ENCODE measurements at places on chromosomes 13 and 19.

DNA sequence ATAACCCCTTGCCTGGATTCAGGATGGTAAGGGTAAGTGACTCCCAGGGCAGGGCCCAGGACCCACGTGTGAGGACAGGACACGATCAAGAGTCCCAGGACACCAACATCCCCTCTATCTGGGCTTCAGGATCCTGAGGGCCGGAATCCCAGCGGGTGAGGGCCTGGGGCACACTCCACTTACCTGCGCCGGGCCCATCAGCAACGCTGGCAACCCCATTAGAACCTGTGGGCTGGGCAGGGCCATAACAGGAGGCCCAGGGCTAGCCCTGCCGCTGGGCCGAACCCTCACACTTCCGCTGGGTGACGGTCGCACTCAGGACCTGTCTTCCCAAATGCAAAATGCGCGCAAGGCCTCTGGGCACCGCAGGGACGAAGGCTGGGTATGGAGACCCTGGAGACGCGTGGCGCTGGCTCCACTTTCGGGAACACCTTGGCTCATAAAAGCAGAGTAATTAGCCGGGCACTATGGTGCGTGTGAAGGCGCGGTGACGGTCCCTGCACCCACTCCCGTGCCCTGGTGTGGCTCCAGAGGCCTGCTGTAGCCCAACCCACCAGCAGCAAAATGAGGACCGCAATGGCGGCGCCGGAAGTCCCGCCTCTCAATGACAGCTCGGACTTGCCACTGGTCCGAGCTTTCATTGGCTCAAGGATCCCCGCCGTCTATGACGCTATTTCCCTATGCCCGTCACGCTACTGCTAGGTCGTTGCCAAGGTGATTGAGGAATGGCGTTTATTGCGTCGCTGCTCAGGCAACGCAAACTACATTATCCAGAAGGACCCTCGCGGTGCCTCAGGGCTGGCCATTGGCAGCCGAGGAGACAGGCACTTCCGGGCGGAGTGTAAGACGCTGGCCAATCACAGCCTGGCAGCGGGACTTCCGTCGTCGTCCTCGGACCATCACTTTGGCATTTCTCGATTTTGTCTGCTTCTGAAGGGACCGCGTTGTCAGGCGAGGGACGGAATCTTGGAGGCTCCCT lies at the start of gene ZNF132:
Gene ZNF132, minus strand, starts transcription at position 578 of the 979 bp plus-strand sequence. Its CDS starts 332 bp downstream, at position 246.
- DNase-seq = peak; percentile 95
- H3K27ac ChIP-seq = peak within 1 kb of the TSS; percentile 95
- H3K36me3 ChIP-seq = peaks cover 24% of the 10 kb centered on the region
- H3K27me3 ChIP-seq = no peaks in the 10 kb centered on the region
- H3K4me3 ChIP-seq = peak within 1 kb of the TSS; percentile 41

DNA sequence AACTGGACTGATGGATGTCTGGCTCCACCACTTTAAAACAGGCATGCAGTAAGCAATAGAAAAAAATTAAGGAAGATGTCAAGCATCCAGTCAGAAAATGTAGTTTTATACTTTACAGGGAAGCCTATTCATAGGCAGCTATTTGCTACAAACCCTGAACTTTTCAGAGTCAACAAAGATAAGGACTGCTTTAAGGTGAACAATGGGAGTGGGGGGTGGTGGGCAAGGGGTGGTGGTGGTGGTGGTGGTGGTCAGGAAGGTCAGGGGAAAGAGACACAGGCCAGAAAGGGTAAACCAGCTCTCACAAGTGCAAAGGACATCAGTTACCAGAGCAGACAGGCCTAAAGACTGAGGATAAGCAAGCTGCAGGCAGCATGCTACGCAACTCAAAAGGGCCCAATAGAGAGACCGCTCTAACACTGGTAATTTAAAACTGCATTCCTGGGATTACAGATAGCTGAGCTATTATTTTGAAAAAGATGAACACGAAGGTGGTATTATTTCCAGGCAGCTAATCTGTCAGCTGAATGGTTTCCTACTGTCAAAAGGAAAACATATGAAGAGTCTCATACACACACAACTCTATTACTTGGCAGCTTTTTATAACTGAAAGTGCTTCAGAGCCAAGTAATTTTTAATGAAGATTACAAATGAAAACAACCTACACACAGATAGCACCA lies 14.8 kb downstream of the BRD4 start:
- no peak overlapping the region for H3K4me3 ChIP-seq
- peaks cover 4% of the 10 kb centered on the region for H3K4me1 ChIP-seq
- no peak for DNase-seq
- no peak overlapping the region for H3K27ac ChIP-seq

GRCh38 chr13:48709213-48709612 lies 55.5 kb downstream of the CYSLTR2 start:
- H3K36me3 ChIP-seq = no peaks in the 10 kb centered on the region
- DNase-seq = no peak
- H3K27me3 ChIP-seq = no peaks in the 10 kb centered on the region
- H3K27ac ChIP-seq = no peak overlapping the region
- no peak overlapping the region for H3K4me3 ChIP-seq

DNA sequence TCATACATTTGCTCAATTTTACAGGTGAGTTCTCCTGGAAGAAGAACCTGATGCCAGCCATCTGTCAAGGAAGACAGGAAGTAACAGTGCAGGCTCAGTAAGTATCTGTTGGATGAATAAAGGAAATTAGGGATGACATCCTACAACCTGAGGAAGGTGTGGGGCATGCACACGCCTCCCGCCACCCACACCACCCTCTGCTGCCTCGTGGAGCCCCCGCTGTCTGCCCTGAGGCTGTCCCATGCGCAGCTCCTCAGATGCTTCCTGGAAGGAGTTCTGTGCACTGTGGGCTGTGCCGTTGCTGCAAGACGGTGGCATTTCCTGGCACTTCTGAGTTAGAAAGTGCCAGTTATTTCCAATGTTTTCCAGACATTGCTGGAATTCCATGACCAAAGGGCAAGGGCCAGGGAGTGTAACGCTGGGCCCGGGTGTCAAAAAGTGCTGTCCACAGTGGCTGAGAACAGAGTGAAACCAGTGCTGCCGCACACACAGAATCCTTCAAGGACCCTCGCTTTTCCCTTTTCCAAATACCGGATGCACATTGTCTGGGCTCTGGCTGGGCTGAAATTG lies 4.2 kb upstream of the TEX29 start:
- H3K4me1 ChIP-seq = peaks cover 17% of the 10 kb centered on the region
- no peak overlapping the region for H3K4me3 ChIP-seq
- no peak for DNase-seq
- H3K36me3 ChIP-seq = no peaks in the 10 kb centered on the region

GRCh38 chr13:41782086-41782485 lies 178.8 kb downstream of the VWA8 start:
- DNase-seq = no peak
- no peaks in the 10 kb centered on the region for H3K27me3 ChIP-seq
- no peak overlapping the region for H3K4me3 ChIP-seq
- no peaks in the 10 kb centered on the region for H3K4me1 ChIP-seq
- H3K36me3 ChIP-seq = no peaks in the 10 kb centered on the region

DNA sequence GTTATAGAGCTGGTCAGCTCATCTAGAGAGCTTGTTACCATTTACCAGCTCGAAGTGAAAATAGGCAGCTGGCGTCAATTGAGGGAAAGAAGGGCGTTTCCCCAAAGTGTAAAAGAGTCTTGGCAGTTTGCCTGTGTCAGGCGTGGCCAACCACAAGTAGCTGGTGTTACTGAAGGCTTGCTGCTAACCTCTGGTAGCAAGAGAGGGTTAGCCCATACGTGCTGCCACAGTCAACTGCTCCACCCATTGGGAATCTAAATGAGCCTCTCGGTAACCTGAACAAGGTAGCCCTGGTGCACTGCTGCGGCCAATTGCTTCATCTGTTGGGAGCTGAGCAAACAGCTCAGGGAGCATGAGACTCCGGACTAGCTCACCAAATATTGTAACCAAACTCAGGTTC lies 314.9 kb upstream of the SLITRK5 start:
- H3K4me1 ChIP-seq = no peaks in the 10 kb centered on the region
- H3K36me3 ChIP-seq = no peaks in the 10 kb centered on the region
- no peak overlapping the region for H3K4me3 ChIP-seq
- H3K27ac ChIP-seq = no peak overlapping the region

- no peak overlapping the region for H3K4me3 ChIP-seq
- H3K36me3 ChIP-seq = no peaks in the 10 kb centered on the region
- no peaks in the 10 kb centered on the region for H3K27me3 ChIP-seq
- DNase-seq = no peak
- no peaks in the 10 kb centered on the region for H3K4me1 ChIP-seq
These were observed 9.0 kb downstream of the MICU2 start for GRCh38 chr13:21594715-21595545.

GRCh38 chr19:17385878-17386611 lies 8.0 kb downstream of the CCDC194 start:
- no peaks in the 10 kb centered on the region for H3K27me3 ChIP-seq
- DNase-seq = peak; percentile 33
- no peak overlapping the region for H3K27ac ChIP-seq
- peaks cover 13% of the 10 kb centered on the region for H3K4me1 ChIP-seq
- no peaks in the 10 kb centered on the region for H3K36me3 ChIP-seq

DNA sequence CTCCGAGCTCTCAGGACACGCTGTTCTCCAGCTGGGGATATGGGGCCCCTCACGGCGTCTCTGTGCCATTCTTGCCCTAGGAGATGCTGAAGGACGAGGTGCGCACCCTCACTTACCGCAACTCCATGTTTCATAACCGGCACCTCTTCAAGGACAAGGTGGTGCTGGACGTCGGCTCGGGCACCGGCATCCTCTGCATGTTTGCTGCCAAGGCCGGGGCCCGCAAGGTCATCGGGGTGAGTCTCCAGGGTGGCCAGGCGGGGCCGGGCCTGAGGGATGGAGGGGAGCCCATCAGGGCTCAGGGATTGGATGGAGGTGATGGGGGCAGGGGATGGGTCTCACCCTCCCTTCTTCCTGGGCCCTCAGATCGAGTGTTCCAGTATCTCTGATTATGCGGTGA lies 4.8 kb downstream of the PRMT1 start:
- H3K36me3 ChIP-seq = peaks cover 30% of the 10 kb centered on the region
- no peaks in the 10 kb centered on the region for H3K27me3 ChIP-seq
- no peak for DNase-seq
- no peak overlapping the region for H3K27ac ChIP-seq
- no peak overlapping the region for H3K4me3 ChIP-seq
- H3K4me1 ChIP-seq = peaks cover 26% of the 10 kb centered on the region

DNA sequence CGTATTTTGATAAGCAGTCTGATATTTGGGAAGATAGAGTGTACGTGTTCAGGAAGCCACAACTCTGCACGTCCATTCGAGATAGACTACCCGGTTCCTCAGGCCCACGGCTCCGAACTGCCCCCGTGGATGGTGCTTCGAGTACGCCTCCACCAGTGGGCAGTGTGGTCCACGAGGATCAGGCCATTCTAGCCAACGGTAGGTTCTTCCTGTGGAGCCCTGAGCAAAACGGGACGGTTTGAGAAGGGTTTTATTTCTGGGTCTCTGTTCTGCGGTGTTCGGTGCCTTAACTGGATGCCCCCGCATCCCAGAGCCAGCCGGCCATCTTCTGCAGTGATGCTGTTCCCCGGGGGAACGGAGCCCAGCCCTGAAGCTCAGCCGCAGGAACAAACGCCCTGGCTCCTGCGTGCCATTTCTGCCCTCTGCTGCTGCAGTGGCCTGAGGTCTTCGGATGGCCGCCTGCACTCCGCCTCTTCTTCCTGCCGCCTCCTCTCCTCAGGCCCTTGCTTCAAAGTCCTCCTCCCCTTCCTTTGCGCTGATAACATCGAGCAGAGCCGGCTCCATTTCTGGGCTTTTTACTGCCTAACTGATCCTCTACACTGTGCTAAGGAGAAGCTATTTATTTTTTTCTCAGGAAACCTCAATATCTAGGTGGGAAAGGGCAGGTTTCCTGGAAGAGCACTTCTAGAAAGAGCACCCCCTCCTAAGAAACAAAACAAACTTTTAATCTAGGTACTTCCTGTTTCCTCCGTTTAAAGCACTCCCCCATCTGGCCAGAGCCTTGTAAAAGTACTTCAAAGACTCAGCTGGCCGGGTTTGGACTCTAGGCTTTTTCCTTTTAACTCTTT lies 36.2 kb upstream of the SLC46A3 start:
- no peaks in the 10 kb centered on the region for H3K4me1 ChIP-seq
- no peaks in the 10 kb centered on the region for H3K36me3 ChIP-seq
- H3K27ac ChIP-seq = peak overlapping the region; percentile 74
- H3K4me3 ChIP-seq = peak overlapping the region; percentile 34
- no peaks in the 10 kb centered on the region for H3K27me3 ChIP-seq

DNA sequence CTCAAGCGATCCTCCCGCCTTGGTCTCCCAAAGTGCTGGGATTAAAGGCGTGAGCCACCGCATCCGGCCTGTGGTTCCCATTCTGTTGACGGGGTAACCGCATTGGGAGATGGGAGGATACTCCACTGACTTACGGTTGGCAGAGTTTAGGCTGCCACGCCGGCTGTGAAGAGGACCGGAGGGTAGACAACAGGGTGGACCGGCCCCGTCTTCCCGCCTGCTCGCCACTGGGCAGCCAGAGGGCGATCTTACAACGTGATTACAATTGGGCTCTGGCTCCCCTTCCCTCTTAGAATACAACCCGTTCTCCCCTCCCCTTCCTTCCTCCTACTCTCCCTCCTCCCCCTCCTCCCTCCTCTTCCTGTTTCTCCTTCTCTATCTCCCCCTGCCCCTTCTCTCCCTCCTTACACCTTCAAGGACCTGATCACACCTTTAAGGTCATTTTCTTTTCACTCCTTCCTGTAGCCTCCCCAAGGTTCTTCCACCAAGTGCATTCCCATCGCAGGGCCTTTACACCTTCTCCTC lies 957 bp upstream of the CCDC194 start:
- H3K27me3 ChIP-seq = peaks cover 32% of the 10 kb centered on the region
- H3K4me1 ChIP-seq = peaks cover 23% of the 10 kb centered on the region
- H3K27ac ChIP-seq = no peak overlapping the region
- DNase-seq = peak; percentile 73
- no peak overlapping the region for H3K4me3 ChIP-seq

DNA sequence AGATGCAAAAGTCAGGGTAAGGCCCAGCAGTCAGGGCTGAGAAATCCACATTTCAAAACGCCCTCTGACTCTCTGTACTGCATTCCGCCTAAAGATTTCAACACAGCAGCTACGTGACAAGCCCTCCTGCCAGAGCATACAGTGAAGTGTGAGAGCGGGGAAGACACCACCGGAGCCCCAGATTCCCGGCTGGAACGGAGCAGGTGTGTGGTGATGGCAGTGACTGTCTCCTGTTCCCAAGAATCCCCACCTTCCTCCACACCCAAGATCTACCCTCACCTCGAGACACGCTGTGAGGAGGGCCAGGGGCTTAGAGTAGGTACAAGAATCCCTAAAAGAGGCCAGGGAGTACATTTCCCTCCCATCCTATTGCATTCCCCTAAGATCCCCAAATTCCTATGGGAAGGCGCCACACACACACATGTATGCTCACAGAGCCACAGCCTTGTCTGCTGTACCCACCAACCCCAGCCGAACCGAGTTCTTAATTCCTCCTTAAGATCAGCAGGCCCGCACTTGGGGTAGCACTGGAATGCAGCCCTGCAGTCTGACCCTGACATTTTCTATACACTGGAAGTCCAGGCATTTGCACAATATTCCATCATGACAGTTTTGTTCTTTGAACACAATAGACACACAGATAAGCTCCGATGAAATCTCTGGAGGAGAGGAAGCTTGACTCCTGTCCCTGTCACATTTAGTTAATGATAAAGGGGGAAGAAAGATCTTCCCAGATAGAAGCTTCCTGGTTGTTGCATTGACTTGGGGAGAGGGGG lies 102.9 kb downstream of the FOXO1 start:
- DNase-seq = no peak
- no peaks in the 10 kb centered on the region for H3K27me3 ChIP-seq
- H3K36me3 ChIP-seq = no peaks in the 10 kb centered on the region
- peaks cover 49% of the 10 kb centered on the region for H3K4me1 ChIP-seq
- H3K4me3 ChIP-seq = no peak overlapping the region

GRCh38 chr13:99120751-99121150 lies 79.9 kb upstream of the UBAC2 start:
- no peaks in the 10 kb centered on the region for H3K36me3 ChIP-seq
- H3K27me3 ChIP-seq = peaks cover 11% of the 10 kb centered on the region
- H3K4me3 ChIP-seq = no peak overlapping the region
- H3K4me1 ChIP-seq = no peaks in the 10 kb centered on the region
- H3K27ac ChIP-seq = no peak overlapping the region

- H3K27me3 ChIP-seq = no peaks in the 10 kb centered on the region
- DNase-seq = no peak
- H3K27ac ChIP-seq = peak overlapping the region; percentile 92
- peaks cover 10% of the 10 kb centered on the region for H3K36me3 ChIP-seq
These were observed 16.8 kb downstream of the NFIC start for GRCh38 chr19:3383121-3383722.
